ENCODE measurements at places on chromosomes 1 and 21.

DNA sequence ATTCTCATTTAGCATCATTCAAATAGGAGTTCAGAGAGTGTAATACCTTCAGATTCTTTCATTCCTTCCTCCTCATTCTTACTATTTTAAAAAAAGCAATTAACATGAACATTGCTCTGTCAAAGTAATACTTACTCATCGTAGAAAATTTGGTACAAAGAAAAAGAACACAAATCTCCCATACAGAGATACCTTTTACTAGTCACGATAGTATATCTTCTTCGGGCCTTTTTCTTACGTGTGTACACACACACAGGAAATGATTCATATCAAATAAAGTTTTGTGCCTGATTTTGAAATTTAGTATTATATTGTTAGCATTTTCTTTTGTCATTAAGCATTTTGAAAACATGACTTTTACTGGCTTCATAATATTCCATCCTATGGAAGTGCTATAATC is 52.9 kb downstream of the NCF2 start:
- DNase-seq: no peak

GRCh38 chr1:115537415-115537814 is 104.4 kb upstream of the VANGL1 start:
- no peak for DNase-seq

DNA sequence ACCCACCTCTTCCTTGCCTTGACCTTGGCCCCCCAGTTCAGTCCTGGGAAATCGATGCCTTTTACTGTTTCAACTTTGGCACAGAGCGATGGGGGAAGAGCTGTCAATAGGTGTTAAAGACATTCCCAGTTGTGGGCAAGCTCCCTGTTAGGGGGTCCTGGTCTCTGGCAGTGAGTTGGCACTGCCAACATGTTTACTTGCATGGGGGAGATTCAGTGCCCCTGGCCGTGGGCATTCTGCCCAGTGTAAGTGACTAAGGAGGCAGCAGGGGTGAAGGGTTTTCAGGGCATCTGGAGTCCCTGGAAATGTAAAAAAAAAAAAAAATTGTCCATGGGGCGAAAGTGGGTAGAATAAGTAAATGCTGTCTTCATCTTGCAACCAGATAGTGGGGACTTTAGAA is 407.0 kb downstream of the PTPRU start:
- no peak for DNase-seq

DNA sequence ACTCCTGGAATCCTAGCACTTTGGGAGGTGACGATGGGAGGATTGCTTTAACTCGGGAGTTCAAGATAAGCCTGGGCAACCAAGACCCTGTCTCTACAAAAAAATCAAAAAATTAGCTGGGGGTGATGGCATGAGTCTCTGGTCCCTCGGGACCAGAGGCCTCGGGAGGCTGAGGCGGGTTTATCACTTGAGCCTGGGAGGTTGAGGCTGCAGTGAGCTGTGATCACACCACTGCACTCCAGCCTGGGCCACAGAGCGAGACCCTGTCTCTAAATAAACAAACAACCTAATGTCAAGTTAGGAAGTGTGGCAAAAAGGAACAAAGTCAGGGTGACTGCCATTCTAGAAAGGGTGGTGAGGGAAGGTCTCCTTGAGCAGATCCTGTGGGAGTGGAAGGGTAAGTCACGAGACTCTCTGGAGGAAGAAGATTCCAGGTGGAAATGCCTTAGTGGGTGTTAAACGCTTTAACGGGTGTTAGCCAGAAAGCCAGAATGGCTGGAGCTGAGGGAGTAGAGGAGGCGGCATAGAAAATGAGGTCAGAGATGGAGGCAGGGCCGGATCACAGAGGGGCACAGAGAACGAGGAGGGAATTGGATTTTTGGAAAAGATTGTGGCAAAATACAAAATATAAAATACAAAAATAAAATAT is 62.2 kb upstream of the ATP5PO start:
- no peak for DNase-seq

GRCh38 chr1:205601205-205601604 is 30.6 kb downstream of the ELK4 start:
- DNase-seq: no peak

DNA sequence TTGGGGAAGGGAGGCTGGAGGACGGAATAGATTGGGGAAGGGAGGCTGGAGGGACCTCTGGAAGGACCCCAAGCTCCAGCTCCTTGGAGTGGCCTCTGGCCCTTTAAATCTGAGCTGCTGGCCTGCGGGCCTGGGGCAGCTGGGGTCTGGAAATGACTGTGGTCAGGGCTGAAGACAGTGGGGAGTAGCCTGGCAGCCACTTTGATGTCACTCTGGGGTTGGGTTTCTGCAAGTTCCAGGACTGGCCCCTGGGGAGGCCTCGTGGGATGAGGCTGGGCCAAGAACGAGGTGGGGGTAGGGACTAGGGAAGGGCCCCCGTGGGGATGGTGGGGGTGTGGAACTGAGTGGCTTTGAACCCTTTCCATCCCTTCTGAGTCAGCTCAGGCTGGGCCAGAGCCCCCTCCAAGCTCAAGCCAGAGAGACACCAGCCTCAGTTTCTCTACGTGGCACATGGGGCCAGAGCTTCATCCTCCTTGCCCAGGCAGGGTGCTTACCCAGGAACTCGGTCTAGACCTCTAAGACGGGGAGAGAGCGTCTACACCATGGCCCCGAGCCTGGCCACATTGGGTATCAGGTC is 59.7 kb downstream of the ALPL start:
- no peak for DNase-seq

DNA sequence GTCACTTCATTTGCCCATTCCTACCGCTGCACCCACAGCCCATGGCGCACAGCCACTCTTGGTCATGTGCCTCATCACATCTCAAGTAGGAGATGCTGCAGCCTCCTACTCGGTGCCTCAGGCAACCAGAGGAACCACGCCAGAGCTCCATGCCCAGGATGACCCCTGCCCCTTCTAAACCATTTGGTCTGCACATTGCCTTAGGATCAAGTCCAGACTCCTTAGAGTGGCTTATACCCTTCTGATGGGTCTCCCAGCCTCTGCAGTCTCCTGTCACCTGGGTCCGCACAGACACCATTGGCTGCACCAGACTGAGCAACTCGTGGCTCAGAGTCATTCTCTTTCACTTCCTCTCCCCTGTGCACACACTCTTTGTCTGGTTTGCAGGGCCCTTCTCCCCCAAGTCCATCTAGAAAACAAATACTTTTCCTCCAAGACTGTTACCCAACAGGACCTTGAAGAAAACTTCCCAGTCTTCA is 2.2 kb upstream of the ADORA3 start:
- DNase-seq: peak; percentile 39

- DNase-seq: no peak
These were observed 57.9 kb upstream of the EDN2 start for GRCh38 chr1:41542196-41542930.

GRCh38 chr1:191579019-191579418 is 579.2 kb upstream of the RGS18 start:
- DNase-seq: no peak

DNA sequence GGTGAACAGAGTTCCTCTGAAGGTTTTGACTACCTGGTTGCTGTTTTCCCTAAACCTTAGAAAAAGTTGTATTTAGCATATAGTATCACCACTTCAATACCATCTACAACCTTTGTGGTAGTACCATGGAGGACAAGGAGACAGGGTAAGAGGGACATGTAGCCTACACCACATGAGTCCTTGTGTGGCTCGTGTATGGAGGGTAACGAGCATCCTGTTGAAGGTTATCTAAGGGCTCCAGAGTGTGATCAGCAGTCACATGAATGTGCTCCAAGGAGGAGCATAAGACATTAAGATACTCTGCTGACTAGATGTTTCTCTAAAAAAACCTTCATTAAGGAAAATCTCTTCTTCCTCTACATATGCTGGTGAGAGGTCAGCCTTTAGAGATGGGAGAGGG is 67.3 kb downstream of the VCAM1 start:
- no peak for DNase-seq

- DNase-seq: no peak
These were observed 36.3 kb downstream of the PTGFRN start for GRCh38 chr1:116945996-116946395.

- DNase-seq: no peak
These were observed 12.7 kb upstream of the DYNLT5 start for GRCh38 chr1:66739401-66740157.

GRCh38 chr1:201268604-201269151 is 14.6 kb upstream of the PKP1 start:
- DNase-seq: no peak

DNA sequence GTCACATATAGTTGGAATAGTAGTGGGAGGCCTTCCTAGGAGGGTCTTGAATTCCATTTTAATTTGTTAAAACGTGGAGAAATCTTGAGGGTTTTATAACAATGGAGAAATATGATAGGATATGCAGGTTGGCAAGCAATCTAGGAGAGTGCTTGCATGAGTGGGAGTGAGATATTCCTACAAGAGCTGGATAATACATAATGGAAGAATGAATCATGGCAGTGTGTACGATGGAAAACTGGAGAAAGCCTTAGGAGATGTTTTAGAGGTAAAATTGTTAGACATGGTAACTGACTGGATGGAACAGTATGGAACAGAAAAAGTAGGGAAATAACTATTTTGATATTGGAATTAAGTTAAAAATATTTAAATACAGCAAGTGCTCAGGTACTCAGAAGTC is 352.4 kb downstream of the PTBP2 start:
- DNase-seq: no peak

DNA sequence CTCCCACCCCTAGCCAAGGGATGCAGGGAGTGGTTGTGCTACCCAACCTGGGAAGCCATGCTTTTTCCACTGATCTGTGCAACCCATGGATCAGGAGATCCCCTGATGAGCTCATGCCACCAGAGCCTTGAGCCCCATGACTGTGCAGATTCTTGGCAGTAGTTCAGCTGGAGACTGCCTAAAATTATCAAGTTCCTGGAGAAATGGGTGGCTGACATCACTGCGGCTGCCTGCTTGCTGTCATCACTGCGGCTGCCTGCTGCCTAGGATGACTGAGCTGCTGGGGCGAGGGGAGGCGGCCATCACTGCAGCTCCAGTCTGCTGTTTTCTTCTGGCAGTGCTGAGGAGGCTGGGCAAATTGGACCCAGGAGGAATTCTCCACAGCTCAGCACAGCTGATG is 159.2 kb downstream of the AGBL4 start:
- DNase-seq: no peak

GRCh38 chr1:173779936-173780335 is 44.5 kb upstream of the DARS2 start:
- no peak for DNase-seq

DNA sequence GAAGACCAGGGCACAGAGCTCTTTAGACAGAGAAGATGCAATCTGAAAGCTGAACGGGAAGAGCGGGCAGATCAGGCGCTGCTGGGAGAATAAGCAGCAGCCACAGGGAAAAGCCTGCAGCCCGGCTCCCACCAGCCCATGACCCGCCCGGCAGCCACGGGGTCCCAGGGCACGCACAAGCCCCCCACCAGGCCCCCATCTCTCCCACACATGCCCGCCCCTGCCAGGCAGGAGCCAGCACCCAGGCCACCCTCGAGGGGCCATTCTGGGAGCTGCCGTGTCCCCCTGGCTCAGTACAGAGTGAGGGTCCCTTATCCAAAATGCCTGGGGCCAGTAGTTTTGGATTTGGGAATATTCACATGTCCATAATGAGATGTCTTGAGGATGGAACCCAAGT is 16.3 kb downstream of the SLC19A1 start:
- no peak for DNase-seq

DNA sequence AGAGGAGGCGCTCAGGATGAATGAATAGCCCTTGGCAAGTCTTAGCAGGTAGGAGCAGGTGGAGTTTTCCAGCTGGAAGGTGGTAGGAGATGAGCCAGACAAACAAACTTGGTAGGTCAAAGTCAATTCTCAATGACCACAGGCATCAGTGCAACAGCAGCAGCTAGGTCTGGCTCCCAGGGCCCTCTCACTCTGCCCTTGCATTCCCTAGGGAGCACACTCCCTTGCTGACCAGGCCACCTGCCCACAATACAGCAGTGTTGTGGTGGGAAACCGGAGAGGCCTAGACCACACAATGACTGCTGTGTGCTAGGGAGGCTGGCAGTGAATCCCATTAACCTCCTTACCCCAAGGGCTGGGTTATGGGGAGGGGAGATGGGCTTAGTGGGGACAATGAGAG is 13.0 kb upstream of the PAQR6 start:
- no peak for DNase-seq

GRCh38 chr1:239558559-239558958 is 172.2 kb downstream of the CHRM3 start:
- DNase-seq: no peak

DNA sequence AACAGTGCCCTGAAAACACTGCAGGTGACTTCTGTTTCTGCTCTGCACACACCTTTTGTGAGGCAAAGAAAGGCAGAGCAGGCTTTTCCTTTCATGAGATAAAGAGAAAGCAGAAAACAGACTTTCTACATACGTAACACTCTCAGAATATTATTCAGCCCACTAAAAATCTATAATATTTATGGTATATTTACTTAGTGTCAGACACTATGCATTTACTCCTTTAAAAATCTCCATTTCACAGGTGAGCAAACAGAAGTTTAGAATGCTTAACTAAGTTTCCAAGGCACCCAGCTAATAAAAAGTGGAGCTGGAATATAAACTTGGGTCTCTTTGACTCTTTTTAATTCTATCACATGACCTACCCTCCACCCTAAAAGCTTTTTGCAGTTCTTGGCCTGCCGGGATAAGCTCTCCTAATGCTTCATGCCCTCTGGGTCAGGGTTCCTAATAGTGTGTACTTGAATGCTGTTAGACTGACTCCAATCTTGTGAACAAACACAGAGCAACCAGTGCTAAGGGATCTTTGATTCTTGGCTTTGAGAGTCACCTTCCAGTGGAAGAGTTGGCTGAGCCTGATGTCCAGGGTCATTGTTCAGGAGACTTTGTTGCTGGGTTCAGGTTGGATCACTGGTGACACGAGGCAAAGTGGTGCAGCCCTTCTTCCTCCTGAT is 27.2 kb downstream of the PROK1 start:
- no peak for DNase-seq

DNA sequence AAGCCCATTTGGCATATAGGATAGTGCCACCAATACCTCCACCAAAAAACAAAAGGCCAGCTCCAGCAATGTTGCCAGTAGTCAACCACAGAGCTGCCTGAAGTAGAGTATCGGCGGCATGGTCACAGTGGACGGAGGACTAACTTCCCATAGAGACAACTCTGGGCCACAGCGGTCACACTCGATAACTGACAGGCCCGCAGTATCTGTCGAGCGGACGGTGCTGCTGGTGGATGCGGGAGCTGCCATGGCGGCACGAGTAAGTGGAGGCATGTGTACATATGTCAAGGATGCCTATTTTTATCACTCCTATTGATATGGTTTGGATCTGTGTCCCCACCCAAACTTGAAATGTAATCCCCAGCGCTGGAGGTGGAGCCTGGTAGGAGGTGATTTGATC is 4.1 kb downstream of the KRTAP12-1 start:
- no peak for DNase-seq

- peak; percentile 44 for DNase-seq
These were observed at the start of gene BCAR3 for GRCh38 chr1:93681101-93681988. TSS of gene BCAR3 (minus strand) at chr1:93681837. CDS start at chr1:93674930, 6,907 bp downstream.

GRCh38 chr1:221565711-221566110 is 176.2 kb downstream of the DUSP10 start:
- no peak for DNase-seq

All from activated naive CD4-positive, alpha-beta T cell treated with anti-CD3 and anti-CD28 coated beads, Interleukin-2, amount 10 ng/mL, durations not matched to agents 7 days and 5 days (primary cell).